ENCODE measurements at places on chromosomes 16 and 17. TPM values are rescaled to one million over a fixed set of nuclear protein-coding genes. Genes with fewer than 3 reads are reported as not detected.

ATP2A3 gene
- 12.7 TPM for total RNA-seq

TLCD2 gene
- total RNA-seq, result 2.6 TPM

DNA sequence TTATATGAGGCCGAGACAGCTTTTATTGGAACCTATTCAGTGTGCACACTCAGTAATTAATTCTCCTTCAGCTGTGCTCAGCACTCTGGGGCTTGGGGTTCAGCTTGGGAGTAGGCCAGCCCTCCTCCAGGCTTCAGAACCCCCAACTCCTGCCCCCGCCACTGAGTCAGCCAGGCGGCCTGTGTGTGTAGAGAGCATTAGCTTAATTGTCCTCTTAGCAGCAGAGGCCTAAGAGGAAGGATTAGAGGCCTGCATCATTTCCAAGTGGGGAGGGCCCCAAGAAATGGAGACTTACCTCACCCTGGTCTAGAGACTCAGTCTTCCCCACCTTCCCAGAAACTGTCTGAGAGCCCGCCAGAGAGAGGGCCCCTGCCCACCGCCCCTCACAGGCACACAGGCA, 772 bp downstream of the PRSS53 start:
- no peak for DNase-seq

GRCh38 chr17:29255926-29256522, 9.4 kb downstream of the CRYBA1 start:
- no peak for DNase-seq
